ENCODE measurements at places on chromosomes 7 and 10.

GRCh38 chr7:33905389-33906032, at the start of gene BMPER:
TSS of gene BMPER (plus strand) at chr7:33905539. CDS start at chr7:33905614, 75 bp downstream.
- no peak for DNase-seq

GRCh38 chr7:38127216-38128207, 50.5 kb upstream of the STARD3NL start:
- no peak for DNase-seq

DNA sequence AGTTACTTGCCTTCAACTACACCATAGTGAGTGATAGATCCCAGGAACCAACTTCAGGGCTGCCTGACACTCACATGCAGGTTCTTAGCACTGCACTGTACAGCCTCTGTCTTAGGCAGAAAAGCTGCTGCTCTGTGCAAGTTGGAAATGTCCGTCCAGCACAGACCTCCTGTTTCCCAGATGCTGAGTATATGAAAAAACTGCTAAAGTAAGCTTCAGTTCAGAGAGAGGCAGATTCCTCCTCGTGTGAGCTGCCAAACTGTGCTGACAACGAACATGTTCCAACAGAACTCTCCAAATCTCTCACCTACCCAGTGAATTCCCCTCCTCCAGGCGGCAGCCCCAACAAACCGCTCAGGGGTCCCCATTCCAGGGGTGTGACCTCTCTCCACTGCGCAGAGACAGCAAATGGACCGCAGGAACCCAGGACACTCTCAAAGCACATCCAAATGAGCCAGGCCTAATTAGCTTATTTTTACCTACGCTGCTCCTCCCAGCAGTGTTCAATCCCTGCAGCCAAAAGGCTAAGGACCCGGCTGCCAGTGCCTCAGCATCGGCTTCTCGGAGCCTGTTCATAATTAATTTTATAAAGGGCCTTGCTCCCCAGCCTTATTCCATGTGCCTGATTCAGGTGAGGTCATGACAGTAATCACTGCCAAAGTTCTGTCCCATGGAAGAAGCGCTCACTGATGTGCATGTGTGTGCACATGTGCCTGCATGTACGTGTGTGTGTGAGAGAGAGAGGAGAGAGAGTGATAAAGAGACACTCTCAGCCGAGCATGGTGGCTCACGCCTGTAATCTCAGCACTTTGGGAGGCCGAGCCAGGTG, 159.5 kb upstream of the AUTS2 start:
- no peak for DNase-seq

- no peak for DNase-seq
These were observed 25.2 kb upstream of the OTUD1 start for GRCh38 chr10:23413629-23414089.

- DNase-seq = peak; percentile 54
These were observed 57.0 kb downstream of the YKT6 start for GRCh38 chr7:44257618-44258422.

DNA sequence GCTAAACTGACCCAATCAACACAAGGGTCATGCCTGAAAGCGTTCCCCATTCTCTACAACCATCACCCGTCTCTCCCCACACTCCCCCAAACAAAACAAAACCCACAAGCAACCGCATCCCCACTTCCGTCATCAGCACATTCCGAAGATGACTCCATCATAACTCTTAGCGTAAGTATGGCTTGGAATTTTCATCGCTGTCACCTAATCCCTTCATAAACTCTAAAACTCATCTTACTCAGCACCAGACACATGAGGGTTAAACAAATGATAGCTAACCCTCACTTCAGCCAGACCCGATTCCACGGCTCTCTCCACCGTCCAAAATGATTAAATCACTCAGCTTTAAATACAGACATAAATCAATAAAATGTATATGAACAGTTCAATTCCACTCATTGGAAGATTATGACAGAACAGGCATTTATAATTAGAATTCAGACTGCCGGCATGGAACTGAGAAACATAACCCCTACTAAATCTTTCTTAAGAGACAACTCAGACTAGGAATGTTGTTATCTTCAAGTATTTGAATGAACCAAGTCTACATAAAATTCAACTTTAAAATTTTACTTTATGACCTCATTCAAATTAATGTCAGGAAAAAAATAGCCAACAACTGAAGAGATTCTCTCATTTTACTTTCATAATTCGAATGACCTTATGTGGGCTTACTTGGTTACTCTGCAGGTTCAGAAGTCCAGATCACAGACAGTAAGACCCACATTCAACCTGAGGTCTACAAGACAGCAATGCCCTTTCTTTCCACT, 215.9 kb downstream of the PARD3 start:
- no peak for DNase-seq

GRCh38 chr10:124294811-124295770, 123.6 kb downstream of the OAT start:
- no peak for DNase-seq

GRCh38 chr10:61404751-61405150, 48.4 kb downstream of the TMEM26 start:
- DNase-seq = no peak

DNA sequence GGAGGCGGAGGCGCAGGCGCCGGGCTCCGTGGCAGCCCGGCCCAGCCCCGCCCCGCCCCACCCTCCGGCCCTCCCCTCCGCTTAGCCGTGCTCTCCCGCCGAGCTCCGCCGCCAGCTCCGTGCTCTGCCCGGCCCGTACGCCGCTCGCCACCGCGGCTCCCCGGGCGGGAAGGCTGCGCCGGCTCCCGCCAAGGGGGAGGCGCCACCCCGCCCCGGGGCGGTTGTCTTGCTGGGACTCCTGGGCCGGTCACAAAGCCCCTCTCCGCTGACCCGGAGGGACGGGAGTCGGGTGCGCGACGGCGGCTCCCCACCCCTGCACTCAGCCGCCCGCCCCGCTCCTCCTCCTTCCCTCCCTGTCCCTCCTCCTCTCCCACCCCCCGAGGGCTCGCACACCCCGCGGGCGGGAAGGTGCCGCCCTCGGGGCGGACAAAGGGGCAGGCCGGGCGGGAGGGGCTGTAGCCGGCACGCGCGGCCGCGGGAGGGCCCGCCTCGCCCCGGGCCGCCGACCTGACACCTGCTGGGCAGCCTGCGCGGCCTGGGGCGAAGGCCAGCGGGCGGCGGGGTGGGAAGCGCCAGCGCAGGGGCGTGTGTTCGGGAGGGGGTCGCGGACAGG, 11.5 kb upstream of the SP8 start:
- no peak for DNase-seq

- no peak for DNase-seq
These were observed 4.7 kb upstream of the EBF3 start for GRCh38 chr10:129968853-129969183.

GRCh38 chr7:74164985-74165456, 9.1 kb upstream of the EIF4H start:
- DNase-seq = no peak

DNA sequence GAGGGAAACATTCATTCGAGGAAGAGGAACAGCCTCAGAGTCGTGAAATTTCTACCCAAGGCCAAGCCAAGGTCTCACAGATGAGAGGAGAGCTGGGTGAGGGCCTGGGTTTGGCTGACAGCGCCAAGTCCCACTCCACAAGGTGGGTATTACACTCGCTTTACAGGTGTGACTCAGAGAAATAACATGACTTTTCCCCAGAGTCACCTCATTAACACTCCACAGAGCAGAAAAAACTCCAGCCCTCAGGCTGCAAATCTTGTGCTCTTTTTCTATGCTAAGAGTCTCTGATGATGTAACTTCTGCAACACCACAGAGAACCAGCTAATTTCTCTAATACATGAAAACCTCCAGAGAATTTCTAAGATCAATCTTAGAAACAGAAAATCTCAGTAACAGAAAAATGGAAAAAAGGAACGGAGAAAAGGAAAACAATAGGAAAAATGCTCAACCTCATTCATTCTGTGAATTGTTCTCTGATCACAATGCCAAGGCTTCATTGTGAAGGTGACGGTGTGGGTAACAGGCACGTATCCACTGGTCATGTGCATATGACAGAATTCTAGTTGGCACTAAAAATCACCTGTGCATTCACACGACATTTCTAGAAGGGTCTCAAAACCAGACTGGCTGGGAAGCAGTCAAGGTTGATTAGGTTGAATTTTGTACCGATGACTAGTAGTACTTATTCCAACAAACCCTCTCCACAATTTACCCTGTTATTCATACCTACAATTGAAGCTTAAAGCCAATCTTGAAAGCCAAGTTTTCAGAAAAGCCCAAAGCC, 20.3 kb downstream of the YWHAG start:
- DNase-seq = no peak

DNA sequence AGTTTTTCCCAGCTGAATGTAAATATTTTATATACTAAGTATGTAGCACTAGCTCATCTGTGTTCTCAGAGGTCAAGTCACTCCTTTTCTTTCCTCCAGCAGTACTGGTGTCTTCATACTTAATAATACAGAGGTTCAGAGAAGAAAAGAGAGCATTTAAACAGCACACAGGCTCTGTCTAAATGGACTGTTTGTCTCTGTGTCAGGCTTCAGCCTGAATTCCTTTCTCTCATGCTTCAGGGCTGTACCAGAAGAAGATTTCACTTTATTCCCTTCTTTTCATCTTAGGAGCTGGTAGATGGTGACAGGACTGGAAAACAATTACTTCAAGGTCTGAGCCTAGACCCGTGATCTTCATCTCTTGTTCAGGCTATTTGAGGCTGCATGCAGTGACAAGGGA, 51.4 kb upstream of the LYZL2 start:
- DNase-seq = no peak

- no peak for DNase-seq
These were observed 179.1 kb upstream of the SH2B2 start for GRCh38 chr7:102107474-102108104.

DNA sequence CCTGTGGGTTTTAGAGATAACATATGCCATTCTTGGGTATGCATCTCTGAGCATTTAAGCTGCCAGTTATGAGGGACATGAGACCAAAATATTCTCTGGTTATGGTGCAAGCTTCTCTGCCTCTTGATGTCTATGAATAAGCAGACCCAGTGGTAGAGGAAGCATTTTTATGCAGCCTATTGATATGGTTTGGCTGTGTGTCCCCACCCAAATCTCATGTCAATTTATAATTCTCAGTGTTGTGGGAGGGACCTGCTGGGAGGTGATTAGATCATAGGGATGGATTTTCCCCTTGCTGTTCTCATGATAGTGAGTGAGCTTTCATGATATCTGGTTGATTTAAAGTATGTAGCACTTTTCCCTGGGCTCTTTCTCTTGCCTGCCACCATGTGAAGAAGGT, 187.2 kb downstream of the ARHGAP12 start:
- no peak for DNase-seq

- no peak for DNase-seq
These were observed 284.8 kb downstream of the PLXNA4 start for GRCh38 chr7:132291481-132291880.

DNA sequence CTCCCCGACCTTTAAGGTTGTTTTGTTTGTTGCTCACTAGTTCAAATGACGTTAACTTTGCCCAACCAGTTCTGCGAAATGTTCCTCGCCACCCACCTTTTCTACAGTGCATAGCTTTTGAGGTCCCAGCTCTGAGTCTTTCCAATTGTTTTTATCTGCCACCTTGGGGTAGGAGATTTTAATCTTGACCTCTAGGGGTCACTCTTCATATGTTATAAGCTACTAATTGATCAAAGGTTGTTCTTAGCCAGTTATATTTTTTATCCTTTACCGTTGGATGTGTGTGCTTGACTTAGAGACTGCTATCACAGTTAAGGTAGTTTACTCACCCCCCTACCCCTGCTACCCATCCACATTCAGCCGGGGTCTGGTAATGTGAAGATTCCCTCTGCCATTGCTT, 372.4 kb downstream of the SUGCT start:
- no peak for DNase-seq

- DNase-seq = no peak
These were observed 53.5 kb upstream of the PPP1R17 start for GRCh38 chr7:31633467-31633866.

DNA sequence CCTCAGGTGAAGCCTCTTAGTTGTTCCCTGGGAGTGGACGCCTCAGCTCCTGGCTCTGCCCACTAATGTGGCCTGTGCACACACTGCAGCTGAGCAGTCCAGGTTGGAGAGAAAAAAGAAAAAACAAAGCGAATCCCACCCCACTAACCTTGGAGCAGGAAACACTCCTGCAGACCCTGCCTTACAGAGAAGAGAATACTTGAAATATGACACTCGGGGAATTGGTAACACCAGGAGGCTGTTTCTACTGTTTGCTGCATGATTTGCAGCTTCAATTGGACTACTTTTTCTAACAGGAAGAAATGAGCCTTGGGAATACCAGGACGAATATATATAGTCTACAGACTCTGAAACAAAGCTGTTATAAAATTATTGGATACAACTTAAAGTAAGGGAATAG, 22.2 kb downstream of the CDHR3 start:
- DNase-seq = no peak

- no peak for DNase-seq
These were observed 39.3 kb upstream of the PODXL start for GRCh38 chr7:131595699-131596098.

DNA sequence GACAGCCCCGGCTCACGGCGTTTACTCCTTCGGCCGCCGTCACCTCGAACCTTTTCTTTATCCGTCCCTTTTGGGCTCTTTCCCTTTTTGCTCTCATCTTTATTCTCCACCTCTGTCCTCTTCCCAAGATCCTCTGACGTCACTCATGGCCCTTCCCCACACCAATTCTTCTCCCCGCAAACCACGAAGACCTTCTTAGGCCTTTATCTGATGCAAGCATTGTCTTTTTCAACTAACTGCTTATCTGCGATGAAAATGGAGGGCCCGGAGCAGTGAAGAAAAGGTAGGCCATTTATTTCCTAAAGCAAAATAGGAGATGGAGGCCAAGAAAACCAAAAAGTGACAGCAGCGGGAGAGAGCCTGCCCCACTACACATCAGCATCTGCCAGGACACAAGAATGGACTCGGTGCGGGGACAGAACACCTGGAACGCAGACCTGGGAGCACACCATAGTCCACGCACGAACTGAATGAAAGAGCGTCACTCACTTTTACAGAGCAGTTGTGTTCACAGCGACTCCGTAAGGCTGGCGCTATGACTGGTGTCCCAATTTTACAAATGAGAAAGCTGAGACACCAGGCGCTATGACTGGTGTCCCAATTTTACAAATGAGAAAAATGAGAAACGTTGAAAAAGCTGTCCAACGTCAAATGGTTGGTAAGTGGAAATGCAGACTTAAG, 45.3 kb downstream of the ZNF777 start:
- DNase-seq = no peak

DNA sequence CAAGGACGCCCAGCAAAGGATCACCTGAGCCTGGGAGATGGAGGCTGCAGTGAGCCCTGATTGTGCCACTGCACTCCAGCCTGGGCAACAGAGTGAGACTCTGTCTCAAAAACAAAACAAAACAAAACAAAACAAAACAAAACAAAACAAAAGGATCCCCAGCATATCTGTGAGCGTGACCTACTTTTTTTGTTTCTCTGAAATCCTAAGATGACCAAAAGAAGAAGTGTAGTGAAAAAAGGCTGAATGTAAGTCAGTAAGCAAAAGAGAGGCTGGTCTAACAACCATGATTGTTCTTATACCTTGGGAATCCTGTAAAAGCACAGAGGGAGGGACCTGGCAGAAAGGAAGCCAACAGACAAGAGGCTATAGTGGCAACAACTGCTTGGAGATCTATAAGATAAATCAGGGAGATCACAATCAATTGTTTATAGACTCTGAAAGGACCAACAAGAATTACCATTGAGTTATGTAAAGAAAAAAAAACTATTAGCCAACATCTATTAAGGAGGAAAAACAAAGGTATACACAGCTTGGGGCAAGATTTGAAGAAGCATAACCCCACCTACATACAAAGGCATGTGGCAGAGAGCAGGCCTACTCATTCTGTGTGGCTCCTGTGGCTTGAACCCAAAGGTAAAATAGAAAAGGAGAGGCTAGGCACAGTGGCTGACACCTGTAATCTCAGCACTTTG, 255.2 kb upstream of the KLF14 start:
- DNase-seq = no peak

GRCh38 chr7:51620706-51621105, 304.1 kb upstream of the COBL start:
- no peak for DNase-seq

GRCh38 chr7:41529831-41530230, 173.1 kb downstream of the INHBA start:
- no peak for DNase-seq

Measured in activated T-helper 9 cell treated with anti-CD3 and anti-CD28 coated beads, Interleukin-2, amount 50 U/mL, for 16 hours (primary cell).